Activated CD8-positive, alpha-beta memory T cell treated with anti-CD3 and anti-CD28 coated beads, Interleukin-2, amount 50 U/mL, for 48 hours (primary cell): ENCODE measurements at places on chromosomes 5 and 9.

DNA sequence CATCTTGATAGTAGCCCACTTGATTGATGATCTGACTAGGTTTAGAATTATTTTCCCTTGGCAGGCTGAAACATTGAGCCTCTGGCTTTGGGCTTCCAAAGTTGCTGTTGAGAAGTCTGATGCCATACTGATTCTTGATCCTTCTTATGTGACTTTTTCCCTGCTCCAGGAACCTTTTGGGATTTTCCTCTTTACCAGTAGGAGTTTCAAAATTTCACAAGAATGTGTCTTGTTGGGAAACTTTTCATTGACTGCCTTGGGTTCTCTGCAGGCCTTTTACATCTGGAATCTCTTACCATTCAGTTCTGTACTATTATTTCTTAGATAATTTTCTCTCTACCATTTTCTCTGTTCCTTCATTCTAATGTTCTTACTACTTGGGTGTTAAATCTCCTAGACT, 20.0 kb downstream of the STC2 start:
- DNase-seq: no peak

- no peak for DNase-seq
These were observed 21.1 kb downstream of the TLE4 start for GRCh38 chr9:79592726-79593493.

DNA sequence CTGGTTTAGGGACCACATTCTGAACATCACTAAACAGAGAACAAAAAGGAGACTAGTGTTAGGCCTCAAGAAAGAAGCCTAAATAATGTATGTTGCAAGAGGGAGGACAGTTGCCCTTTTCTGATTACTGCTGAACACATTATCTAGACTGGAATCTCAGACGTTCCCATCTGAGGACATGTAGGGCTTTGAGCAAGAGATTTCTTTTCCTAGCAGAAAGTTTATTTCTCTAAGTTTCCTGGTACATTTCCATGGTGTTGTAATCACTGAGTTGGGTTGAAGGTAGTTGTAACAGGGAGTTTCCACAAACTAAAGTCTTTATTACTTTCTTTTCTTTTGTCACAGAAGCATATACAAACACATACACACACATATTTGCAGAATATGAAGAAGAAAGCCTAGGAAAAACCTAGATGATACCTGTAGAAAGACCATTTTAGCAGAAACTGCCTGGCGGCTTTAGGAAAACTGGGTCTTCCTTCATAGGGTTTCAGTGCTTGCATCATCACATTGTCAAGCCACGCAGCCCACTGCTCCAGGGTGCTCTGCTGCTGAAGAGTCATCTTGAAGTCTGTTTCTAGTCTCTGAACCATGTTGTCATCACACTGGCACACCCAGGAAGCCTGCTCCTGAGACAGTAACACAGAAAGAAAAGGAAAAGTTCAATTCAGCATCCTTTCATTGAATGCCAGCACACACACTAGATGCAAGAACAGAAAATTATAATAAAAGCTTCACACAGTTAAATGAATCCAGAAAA, 269.1 kb downstream of the RFX3 start:
- no peak for DNase-seq

DNA sequence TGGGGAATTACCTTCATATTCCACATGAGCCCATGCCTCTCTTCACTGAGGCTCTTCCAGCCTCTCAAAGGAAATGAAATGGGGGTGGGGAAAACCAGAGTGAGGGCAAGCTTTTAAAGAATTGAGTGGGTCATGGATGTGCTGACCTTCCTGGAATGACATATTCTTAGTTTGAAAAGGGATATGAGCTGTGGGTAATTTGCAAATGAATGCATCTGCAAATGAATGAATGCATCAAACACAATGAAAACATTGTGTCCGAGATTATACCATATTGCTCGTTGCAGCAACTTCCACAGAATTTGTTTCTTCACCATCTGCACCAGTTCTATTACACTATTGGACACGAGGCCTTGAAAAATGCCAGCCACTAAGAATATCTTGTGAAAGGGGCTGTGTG, 198.6 kb upstream of the CDH6 start:
- no peak for DNase-seq

DNA sequence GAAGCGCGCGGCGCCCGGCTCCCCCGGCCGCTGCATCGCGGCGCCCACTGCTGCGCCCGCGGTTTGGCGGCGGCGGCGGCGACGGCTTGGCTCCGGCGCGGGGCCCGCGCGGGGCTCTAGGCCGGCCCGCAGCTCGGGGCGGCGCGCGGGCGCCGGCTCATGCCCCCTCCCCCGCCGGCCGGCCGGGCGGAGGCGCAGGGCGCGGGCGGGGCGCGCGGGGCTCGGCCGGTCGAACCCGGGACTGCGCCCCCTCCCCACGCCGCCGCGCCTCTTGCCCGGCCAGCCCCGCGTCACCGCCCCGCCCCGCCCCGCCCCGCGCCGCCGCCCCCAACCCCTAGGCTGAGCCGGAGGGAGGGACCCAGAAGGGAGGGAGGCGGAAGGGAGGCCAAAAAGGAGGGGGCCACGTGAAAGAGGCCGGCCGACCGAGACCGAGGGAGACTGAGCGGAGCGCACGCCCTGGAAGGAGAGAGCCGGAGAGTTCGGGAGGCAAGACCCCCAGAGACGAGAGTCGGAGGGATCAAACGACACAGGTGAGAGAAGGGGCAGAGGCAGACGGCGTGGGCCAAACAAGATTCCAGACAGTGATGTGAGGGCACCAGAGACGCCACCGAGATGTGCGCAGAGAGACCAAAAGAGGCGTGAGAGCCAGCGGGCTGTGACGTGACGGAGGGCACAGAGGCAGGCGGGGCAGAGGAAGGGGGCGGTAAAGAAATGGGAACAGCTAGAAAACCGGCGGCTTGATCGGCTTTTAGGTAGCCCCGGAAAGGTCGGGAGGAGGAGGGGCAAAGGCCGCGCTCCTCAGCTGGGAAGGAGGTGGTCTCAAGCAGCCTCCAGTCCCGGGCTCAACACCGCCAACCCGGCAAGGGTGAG, at the start of gene BARX1:
Gene BARX1, minus strand, starts transcription at position 245 of the 870 bp plus-strand sequence. Its CDS starts 209 bp downstream, at position 36.
- peak; percentile 68 for DNase-seq

GRCh38 chr9:131334629-131335367, 45.3 kb downstream of the PLPP7 start:
- DNase-seq: no peak

GRCh38 chr5:157744051-157745011, 819 bp downstream of the LSM11 start:
- peak; percentile 70 for DNase-seq

DNA sequence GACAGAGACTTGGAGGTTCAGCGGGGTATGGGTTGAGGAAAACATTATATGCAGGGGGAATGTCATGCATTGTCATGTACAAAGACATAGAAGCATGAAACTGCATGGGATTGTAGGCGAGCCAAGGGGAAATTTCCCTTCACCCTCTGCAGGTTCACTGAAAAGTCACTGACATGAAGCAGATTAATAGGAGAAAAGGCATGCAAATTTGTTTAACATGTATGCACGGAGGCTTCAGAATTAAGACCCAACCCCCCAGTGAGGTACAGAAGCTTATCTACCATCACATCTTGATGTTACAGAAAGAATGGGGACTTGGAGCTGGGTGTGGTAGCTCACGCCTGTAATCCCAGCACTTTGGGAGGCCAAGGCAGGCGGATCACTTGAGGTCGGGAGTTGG, 18.5 kb downstream of the NIM1K start:
- no peak for DNase-seq

DNA sequence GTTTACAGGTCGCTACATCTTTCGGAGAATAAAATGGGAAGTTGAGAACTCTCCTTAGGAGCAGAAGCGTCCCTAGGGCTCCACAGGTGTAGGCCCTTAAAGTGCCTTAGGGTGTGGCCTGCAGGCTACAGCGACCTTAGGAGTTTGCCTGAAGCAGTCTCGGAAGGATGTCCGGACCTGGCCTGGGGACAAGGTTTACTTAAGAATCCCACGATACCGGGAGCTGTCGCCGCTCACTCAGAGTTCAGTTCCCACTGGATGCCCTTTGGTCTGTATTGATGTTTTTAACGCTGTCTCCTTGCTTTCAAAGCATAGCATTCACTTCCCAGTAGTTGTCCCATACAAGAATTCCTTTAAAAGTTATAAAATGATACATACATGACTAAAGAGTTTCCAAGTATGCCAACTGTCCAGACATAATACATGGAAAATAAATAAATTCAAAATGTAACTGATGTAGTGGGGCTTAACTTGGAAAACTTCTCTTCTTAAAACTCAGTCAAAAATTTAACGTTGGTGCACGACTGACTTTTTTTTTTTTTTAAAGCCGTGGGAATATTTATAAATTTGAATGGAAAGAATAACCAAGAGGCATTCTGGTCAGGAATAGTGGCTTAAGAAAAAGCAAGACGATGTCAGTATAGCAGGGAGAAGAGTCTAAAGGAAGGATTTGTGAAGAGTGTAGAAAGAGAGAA, 848 bp downstream of the RAD50 start:
- peak; percentile 69 for DNase-seq

DNA sequence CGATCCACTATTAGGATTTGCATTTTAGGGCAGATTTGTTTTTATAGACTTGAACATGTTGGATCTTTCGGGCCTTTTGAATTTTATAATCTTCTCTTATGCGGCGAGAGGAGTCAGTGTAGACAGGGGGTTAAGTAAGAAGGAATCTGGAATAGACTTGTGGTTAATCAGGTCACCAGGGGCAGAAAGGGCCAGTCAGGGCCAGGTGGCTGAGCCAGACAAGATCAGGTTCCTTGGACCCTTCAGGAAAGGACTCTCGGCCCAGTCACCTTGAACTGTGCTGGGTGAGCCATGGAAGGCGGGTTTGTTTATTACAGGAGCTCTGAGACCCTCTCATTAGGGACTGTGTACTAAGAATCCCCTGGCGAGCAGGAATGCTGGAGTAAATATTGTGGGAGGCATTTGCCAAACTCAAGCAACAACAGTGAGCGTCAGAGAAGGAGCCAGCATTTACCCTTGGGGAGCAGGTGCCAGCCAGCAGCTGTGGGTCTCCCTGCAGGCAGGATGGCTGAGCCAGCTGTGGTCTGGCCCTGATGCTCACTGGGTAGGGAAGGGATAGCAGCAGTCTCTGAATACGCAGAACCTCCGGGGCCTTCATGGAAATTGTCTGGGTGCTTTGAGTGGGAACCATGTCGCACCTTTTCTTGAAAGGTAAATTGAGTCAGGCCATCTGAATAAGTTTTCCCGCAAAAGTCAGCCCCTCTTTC, 79.2 kb downstream of the UBE2QL1 start:
- no peak for DNase-seq

- DNase-seq: no peak
These were observed 75.8 kb upstream of the IER5L start for GRCh38 chr9:129253803-129254381.

DNA sequence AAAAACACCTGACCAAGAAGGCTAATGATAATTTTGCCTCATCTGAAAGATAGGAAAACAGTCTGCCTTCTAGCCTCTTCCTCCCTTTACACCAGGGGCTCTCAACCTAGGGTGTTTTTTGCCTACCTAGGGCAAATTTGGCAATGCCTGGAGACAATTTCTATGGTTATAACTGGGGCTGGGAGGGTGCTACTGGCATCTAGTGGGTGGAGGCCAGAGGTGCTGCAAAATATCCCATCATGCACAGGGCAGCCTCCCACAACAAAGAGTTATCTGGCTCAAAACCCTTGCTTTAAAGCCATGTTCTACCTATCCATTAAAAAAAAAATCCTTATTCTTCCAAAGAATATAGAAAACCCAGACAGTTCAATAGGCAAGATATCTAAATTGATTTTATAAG, 45.0 kb upstream of the NR3C1 start:
- DNase-seq: no peak

- DNase-seq: no peak
These were observed 16.7 kb upstream of the AKNA start for GRCh38 chr9:114404531-114404930.

- peak; percentile 96 for DNase-seq
These were observed at the start of gene GRHPR for GRCh38 chr9:37422289-37423104. TSS of gene GRHPR (plus strand) at chr9:37422696. CDS start at chr9:37422751, 55 bp downstream.

GRCh38 chr9:131237291-131237690, 39.0 kb downstream of the FAM78A start:
- no peak for DNase-seq

DNA sequence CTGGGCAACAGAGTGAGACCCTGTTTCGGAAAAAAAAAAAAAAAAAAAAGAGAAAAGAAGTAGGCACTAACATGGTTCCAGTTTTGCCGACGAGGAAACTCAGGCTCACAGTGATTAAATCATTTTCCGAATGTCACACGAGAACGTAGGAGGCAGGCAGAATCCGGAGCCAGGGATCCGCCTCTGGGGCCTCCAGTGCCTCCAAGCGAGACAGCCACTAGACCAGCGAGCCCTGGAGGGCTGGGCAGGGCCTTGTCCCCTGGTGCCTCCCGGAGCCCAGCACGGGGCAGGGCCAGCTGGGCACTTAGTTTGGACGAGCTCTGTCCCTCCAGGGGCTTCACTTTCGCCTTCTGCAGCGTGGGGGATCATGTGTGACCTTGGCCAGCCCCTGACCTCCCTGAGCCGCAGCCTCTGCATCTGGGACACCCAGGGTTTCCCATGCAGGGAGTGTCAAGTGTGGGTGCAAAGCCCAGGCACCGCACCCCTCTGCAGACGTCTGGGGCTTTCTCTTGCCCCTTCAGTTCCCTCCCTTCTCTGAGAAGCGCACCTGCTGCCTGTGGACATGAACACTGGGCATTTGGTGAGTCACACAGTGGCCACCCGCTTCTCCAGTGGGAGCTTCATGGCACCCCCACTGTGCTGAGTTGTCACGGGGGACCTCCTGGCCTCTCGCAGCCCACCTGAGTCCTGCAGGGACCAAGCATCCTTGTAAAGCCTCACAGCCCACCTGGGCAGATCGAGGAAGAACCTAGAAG, 80.3 kb downstream of the RXRA start:
- DNase-seq: no peak

DNA sequence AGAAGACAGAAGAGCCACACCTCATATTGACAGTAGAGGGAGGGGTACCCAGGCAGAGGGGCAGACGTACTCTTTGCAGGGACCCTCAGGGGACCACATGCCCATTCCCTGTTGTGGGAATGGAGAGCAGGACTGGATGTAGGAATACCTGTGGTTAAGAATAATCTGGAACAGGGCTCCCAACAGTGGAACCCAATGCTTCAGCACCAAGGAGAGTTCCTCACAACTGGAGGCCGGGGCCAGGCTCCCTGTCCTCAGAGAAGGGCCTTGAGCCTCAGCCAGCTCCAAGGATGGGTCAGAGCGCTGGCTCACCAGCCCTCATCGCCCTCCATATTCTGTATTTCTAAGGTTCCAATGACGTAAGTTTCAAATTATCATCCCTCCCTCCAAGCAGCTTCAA, 7.4 kb upstream of the SHC3 start:
- DNase-seq: no peak

DNA sequence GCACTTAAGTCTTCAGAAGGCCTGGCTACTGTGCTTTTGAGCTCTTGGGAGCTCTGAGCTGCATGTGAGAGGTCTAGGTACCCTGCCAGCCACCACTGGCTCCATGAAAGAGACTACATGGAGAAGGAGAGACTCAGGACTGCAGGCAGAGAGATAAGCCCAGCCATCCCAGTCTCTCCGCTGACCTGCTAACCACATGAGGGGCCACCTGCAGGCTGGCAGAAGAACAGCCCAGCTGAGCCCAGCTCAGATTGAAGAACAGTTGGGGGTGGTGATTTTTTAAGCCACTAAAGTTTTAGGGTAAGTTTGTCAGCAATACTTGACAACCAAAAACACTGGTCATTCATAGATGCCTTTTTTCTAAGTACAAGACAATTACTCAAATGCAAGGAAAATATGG, 205.0 kb upstream of the PRDM9 start:
- DNase-seq: no peak

GRCh38 chr9:98712987-98713386, 4.3 kb upstream of the GABBR2 start:
- no peak for DNase-seq

- no peak for DNase-seq
These were observed 753.2 kb downstream of the TLR4 start for GRCh38 chr9:118457171-118458000.

- no peak for DNase-seq
These were observed 66.9 kb downstream of the ZCCHC7 start for GRCh38 chr9:37187292-37187691.
